Activated naive CD4-positive, alpha-beta T cell treated with Interleukin-2 at 50 U/mL for 16 hours (primary cell): ENCODE measurements at places on chromosomes 7 and 10.

- no peak for DNase-seq
Observed at GRCh38 chr7:40753455-40753854, 618.6 kb downstream of the SUGCT start.

GRCh38 chr7:121331574-121331973 lies 2.8 kb downstream of the WNT16 start:
- no peak for DNase-seq

GRCh38 chr7:158395780-158396278 lies 191.8 kb downstream of the PTPRN2 start:
- no peak for DNase-seq

DNA sequence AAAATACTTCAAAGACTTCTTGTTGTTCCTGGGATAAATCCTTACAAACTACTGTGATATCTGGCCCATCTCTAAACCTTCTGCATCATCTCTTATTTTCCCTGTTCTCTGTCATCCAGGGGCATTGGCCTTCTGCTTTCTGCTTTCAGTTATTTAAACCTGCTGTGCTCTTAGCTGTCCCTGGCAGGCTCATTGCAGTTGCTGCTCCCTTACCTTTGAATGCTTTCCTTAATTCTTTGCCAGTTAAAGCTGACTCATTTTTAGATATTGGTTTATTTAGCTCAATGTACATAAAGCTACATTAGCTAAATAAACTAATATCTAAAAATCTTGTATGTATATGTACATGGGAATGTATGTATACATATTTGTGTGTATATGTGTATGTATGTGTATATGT lies 40.6 kb upstream of the CD36 start:
- DNase-seq = no peak

DNA sequence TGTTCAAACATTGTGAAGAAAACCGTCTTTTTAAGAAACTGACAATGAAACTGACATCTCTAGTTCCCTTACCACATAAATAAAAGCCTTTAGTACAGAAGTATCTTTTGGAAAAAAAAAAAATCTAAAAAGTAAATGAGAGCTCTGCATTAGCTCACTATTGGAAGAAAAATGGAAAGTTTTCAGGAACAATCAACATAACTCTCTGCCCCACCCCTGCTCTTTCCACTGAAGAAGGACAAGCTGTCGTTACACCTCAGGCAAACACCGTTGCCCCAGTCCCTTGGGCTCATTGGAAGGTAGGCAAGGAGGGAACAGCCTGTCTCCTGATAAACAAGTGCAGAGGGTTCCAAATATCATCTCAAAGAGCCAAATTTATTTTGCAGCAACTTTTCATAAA lies 22.4 kb upstream of the C1QL3 start:
- no peak for DNase-seq

- DNase-seq = no peak
Observed at GRCh38 chr7:11130012-11130411, 156.3 kb downstream of the PHF14 start.

DNA sequence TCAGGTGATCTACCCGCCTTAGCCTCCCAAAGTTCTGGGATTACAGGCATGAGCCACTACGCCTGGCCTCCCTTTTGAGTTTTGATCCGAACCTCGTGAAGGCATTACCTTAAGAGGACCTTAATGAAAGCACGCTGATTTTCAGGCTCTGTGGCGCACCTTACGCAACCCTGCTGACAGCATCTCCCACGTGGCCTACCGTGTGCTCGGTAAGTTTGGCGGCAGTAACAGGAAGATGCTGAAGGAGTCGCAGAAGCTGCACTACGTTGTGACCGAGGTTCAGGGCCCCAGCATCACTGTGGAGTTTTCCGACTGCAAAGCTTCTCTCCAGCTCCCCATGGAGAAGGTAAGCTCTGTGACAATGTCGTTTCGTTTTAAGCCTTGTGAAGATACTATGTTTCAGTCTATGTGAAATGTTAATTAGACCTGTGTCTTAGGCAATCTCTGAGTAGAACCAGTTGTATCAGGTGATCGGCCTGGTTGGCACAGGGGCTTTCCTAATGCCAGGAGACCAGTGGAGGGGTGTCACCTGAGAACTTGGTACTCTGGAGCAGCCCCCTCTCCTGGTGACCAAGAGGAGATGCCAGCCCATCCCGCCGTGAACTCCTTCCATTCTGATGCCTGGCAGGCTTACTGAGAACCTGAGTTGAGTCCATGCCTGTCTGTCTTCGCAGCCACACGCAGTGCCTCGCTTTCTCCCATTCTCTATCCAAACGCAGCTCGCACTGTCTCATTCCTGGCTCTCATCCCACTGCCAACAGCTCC lies 43.5 kb downstream of the TRRAP start:
- DNase-seq = no peak

- no peak for DNase-seq
Observed at GRCh38 chr7:12357508-12357907, 46.2 kb downstream of the VWDE start.

GRCh38 chr7:139767561-139767982 lies 10.2 kb downstream of the HIPK2 start:
- no peak for DNase-seq

GRCh38 chr7:91165846-91166230 lies 98.4 kb upstream of the FZD1 start:
- no peak for DNase-seq

- no peak for DNase-seq
Observed at GRCh38 chr10:69731184-69731583, 70.5 kb upstream of the COL13A1 start.

GRCh38 chr7:18639711-18640110 lies 144.2 kb downstream of the HDAC9 start:
- no peak for DNase-seq

GRCh38 chr10:17001961-17002749 lies 127.5 kb downstream of the CUBN start:
- DNase-seq = peak; percentile 16

GRCh38 chr7:148507787-148508186 lies 82.8 kb upstream of the C7orf33 start:
- DNase-seq = peak; percentile 46

DNA sequence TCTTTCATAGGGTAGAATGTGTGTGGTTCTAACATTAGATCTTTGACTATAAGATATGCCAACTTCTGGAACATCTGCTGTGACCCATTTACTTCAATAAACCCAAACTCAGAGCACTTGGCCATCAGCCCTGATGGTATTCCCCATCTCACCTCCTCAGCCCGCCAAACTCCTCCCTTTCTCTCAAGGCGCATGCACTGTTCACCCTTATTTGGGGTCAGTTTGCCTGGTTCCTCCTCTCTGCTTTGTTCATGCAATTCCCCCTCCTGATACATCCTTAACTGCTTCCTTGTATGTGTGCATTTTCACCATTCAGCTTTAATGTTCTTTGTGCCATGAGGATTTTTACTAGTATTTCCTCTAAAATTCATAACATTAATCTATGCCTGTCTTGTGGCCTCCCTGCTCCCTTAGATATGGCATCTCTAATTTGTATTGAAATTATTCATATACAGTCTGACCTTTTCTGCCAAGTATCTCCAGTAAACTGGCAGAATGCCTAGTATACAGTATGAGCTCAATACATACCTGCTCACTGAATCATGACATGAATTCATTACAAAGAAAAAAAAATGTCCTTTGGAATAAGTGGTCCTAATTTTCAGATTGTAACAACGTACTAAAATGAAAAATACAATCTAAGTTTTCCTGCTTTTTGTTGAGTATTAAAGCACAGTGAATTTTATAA lies 336.8 kb upstream of the IGFBP3 start:
- no peak for DNase-seq

- DNase-seq = no peak
Observed at GRCh38 chr7:81600608-81601007, 169.2 kb downstream of the HGF start.

DNA sequence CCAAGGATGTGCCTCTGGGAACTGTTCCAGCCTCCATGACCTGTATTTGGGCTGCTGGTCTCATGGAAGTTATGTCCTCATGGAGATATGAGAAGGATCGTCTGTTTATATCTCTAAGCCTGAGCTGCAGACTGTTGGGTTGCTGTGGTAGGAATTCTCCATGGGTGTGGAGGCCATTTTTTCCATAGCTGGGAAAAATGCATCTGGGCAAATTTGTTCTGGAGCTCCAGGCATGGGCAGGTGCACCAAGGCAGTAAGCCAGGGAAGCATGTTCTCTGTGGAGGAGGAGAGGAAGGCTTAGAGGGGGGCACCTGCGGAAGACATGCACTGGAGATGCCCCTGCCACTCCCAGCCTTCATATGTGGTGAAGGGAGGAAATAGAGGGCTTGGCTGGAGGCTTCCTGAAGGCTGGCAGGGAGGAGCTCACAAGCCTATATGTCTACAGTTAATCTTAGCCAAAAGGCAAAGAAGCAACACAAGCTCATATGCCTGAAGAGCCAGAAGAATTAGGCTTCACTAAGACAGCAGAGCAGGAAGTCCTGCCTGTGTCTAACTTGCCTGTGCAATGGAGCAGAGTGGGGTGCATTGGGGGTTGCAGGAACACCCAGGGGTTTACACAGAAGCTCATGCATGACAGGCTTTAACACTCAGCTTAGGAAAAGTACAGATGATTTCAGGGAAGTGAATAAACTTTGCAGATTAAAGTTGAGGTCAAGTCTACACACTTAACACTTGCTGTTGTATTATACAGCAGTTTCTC lies 35.1 kb upstream of the CXCL12 start:
- no peak for DNase-seq

- peak; percentile 14 for DNase-seq
Observed at GRCh38 chr10:96833220-96834001, 1.3 kb downstream of the LCOR start.

GRCh38 chr10:63057509-63057908 lies 75.6 kb upstream of the NRBF2 start:
- no peak for DNase-seq
